Left lung (tissue), 14 donors: ENCODE measurements at places on chromosomes 1 and 21. TPM values are rescaled to one million over a fixed set of nuclear protein-coding genes. Genes with fewer than 3 reads are reported as not detected.

HNRNPR gene
- 213 TPM for polyA plus RNA-seq

- DNase-seq: no peak
These were observed 2.1 kb upstream of the PLA2G2E start for GRCh38 chr1:19925342-19926070.

NOC2L gene
- polyA plus RNA-seq: 63.0 TPM

DNA sequence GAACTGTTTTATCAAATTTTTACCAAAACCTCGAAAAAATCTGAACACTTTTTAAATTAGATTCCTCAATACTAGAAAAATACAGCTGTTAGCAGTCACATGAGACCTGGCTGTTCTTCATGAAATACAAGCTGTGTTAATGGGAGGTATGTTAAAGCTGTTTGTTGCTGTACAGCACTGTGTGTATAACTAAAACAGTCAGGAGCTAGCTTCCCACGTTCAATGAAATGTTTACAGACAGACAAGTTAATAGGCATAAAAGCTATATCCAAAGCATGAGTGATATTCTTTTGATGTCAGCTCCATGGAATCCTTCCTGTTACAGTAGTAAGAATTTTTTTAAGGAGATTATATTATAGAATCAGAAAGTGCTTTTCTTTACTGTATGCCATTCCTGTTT, 223.2 kb upstream of the FOXD3 start:
- DNase-seq: no peak

BGLAP gene
- polyA plus RNA-seq: 7.8 TPM

DNA sequence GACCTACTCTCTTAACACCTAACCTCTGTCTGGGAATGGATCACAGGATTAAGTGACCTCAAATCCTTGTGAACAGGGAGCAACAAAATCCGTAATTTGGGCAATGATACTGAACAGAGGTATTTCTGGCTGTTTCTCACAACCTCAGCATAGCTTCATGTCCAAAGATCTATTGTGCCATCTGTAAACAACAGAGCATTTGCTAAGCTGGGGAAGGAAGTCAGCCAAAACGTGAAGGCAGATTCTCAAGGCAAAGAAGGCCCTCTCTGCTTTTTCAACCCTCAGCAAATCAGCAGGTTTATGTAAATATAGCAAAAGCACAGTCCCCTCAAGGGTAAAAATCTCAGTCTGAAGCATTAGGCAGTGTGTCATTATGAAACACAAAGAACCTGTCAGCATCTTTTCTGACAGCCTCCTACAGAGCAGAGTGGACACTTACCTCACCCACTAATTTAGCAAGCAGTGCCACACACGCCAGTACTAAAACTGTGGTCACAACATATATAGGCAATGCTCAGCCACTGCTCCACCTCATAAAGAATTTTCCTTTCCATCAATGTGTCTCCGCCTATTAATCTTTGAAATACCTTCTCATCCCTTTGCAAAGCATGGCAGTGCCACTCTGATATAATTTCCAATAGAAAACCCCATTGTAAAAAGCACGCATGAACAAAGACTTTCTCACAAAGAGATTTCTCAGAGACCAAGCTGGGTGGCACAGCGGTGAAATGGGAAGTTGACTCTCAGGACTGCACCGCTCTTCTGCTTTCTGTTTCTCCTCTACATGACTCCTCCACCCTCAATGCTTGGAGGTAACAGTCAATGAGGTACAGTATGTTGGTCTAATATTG, 188.0 kb downstream of the RERE start:
- no peak for DNase-seq

DNA sequence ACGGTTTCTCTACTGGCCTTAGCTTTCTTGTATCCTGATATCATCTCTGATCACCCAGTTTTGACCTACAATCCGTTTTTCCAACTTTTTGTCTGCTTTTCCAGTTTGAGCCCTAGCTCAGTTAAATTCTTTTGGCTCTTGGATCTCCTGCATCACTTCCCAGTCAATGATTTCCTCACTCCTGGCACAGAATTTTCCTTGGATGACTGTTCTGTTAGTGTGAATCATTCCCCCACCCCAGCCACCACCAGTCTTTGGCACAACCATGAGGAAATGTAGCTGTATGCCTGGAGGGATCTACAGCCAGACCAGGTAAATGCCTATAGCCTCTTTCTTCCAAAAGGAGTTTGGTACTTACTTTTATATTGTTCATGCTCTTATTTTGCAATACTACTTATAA, 187.2 kb upstream of the PTGFR start:
- no peak for DNase-seq

DNA sequence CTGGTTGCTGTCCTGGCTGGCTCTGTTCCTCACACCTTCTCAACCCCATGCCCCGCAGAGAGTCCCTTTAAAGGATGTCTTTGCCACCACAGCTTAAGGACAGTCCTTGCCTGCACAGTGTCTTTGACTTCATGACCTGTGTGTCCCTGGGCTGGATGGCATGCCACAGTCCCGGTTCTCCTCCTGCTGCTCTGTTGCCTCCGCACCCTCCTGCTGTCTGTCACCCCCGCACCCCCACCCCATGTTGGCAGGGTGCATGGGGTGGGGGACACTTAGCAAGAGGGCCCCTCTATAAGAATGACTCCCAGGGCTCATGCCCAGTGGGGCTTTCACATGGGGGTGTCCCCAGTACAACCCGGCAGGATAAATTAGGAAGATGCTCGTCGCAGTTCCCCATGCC, 41.6 kb upstream of the PADI1 start:
- DNase-seq: no peak

CD101 gene
- polyA plus RNA-seq: 2.5 TPM

DNA sequence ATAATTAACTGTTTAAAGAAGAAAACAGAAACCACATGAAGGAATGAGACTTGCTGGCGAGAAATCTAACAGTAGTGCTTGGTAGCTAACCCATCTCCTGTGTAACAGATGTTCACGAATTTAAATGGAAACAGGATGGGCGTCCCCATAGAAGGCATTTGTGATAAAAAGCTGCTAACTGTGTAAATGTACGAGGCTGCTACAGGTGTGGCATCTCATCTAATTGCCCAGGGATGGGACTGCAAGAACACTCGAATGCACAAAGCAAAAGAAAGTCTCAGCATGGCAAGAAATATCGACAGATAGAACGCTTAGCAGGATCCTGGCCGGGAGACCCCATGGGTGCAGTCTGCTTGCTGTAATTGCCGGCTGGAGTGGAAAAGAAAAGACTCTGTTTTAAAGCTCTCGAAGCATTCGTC, 112.7 kb downstream of the RUNX1 start:
- no peak for DNase-seq

DNA sequence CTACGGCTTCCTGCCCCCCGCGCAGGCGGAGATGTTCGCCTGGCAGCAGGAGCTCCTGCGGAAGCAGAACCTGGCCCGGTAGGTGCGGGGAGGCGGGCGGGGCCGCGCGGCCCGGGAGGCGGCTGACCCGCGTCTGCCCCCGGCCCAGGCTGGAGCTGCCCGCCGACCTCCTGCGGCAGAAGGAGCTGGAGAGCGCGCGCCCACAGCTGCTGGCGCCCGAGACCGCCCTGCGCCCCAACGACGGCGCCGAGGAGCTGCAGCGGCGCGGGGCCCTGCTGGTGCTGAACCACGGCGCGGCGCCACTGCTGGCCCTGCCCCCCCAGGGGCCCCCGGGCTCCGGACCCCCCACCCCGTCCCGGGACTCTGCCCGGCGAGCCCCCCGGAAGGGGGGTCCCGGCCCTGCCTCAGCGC, 16.6 kb downstream of the NOC2L start:
- no peak for DNase-seq

GRCh38 chr1:241276391-241276790, 80.6 kb downstream of the RGS7 start:
- no peak for DNase-seq

DNA sequence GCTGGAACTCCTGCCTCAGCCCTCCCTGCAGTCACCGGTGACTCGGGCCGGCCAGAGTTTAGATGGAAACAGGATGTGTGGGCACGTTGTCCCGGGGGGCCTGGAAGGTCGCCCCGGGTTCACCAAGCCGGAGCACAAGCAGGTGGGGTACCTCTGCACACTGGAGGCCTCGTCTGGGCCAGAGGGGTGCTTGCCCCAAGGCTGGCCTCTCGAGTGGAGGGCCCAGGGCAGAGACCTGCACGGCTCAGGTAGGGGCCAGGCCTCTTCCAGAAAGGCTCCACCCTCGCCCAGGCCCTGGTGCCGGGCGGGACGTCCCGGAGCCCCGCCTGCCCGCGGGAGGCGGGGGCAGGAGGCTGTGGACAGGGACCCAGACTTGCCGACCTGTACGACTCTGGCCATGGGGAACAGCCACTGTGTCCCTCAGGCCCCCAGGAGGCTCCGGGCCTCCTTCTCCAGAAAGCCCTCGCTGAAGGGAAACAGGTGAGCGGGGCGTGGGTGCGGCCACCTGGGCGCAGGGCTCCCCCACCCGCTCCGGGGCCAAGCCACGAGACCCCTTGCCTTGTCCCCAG, at the start of gene PLEKHN1:
TSS of gene PLEKHN1 (plus strand) at position 348 of the 569 bp plus-strand sequence. CDS start at position 398, 50 bp downstream.
- no peak for DNase-seq

GRCh38 chr1:80444171-80444570, 1356.6 kb upstream of the ADGRL2 start:
- DNase-seq: no peak
